ENCODE measurements at places on chromosomes 2 and 18.
A peak's percentile ranks its signal among the peaks of the same experiment; 100 is the strongest.

DNA sequence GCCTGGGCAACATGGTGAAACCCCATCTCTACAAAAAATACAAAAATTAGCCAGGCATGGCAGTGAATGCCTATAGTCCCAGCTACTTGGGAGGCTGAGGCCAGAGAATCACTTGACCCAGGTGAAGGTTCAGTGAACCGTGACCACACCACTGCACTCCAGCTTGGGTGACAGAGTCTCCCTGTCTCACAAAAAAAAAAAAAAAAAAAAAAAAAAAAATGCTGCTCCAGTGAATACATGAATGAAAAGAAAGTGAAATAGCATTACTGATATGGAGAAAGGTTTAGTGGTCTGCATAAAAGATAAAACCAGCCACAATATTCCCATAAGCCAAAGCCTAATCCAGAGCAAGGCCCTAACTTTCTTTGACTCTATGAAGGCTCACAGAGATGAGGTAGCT is 44.5 kb downstream of the METTL8 start:
- DNase-seq = no peak

GRCh38 chr18:57428221-57429150 is 6.7 kb upstream of the ONECUT2 start:
- no peak for DNase-seq

DNA sequence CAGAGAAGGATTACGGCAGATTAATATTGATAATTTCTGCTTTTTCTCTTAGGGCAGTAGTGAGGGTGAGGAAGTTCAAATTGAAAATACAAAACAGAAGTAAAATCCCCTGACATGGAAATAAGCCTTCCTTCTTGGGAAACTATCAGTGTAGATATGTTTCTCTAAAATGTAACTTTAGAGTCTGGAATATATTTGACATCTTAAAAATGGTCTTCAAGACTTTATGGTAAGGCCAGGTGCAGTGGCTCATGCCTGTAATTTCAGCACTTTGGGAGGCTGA is 33.0 kb downstream of the INPP5D start:
- no peak for DNase-seq

DNA sequence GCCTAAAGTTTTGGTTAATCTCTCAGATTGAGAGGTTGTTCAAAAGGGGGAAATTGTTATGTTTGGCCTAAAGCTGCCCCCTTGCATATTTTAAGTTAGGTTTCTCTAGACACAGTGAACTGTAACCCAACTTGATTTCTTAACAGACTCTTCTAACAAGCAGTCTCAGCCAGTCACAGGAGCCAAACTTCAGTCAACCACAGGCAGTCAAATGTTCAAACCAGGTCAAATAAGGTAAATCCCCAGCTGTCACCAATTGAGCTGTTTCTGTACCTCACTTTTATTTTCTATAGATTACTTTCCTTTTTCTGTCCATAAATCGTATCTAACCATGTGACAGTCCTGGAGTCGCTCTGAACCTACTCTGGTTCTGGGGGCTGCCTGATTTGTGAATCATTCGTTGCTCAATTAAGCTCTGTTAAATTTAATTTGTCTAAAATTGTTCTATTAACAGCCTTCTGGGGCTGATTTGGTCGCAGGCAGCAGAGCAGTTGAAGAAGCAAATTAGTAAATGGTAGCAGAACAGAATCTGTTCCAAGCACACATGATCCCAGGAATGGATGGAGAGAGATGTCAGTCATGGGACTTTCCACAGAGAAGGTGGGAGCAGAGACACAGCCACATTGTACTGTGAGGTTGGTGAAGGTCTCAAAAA is 16.4 kb upstream of the NFU1 start:
- DNase-seq = no peak

DNA sequence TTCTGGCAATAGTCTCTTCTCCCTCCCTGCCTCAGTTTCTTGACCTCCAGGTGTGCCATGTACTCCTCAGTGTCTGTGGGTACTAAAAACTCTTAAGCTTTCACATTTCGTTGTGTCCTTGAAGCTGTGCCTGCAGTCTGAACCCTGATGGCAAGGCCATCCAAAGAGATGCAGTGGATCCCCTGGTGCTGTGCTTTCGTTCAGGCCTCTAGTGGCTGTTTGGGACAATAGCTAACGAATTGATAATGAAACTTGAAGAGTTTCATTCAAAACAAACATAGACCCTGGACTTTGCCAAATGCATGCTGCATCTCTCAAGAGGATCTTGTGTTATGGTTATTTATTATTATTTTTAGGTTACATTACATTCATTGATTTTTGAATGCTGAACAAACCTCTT is 523.1 kb upstream of the FSIP2 start:
- no peak for DNase-seq

DNA sequence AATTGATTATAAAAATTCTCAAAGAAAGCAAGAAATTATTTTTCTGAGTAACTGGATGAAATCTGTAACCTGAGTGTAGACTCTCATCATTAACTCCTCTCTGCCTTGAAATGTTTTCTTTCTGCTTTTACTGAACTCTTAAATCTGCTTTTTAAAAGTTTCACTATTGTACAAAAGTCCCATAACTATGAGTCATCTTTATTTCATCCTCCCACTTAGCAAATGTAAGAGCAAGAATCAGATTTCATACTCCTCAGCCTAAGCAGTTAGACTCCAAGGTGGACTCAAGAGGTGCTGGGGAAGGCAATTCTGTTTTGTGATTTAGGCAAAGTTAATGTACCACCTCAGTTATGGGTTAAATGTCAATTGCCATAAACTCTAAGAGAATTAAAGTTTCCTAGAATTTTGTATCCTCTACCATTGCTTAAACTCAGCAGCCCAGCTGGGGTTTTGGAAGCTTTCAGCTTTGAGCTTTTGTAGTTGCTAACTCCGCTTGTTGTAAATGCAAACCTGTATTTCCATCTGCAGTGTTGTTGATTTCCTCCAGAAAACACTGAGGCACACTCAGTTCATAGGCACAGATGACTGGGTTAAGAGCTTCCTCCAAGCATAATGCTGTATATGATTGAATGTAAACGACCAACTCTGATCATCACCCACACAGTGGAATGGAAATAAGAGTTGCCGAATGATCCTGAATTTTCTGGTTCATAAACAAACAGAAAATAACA is 268.8 kb downstream of the ARHGAP15 start:
- no peak for DNase-seq

- no peak for DNase-seq
These were observed 59.6 kb downstream of the TPGS2 start for GRCh38 chr18:36769172-36769571.

DNA sequence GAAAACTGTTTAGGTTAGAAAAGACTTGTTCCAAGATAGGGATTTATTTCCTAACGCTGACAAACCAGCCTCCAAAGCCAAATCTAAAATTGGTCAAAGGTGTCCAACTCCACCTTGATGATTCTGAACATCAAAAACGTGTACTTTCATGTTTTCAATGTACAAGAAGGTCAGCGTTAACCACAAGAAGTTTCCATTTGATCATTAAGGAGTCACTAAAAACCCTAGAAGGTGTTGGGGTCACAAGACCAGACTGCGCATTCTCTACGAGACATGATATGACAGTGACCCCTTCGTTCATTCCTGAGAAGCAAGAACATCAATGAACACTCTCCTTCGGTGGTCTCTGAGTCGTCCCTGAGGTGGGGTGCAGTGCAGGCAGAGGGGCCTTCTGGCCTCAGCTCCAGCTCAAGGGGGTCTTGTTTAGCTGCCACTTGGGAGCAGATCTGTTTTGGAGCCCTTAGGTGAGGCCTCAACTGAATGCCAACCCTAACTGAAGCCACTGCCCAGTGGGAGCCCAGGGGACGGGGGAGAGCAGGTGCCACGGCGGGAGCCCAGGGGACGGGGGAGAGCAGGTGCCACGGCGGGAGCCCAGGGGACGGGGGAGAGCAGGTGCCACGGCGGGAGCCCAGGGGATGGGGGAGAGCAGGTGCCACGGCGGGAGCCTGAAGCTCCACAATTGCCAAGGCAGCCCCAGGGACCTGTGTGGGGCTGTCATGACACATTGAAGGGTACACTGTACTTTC is 55.2 kb downstream of the PARD6G start:
- no peak for DNase-seq

DNA sequence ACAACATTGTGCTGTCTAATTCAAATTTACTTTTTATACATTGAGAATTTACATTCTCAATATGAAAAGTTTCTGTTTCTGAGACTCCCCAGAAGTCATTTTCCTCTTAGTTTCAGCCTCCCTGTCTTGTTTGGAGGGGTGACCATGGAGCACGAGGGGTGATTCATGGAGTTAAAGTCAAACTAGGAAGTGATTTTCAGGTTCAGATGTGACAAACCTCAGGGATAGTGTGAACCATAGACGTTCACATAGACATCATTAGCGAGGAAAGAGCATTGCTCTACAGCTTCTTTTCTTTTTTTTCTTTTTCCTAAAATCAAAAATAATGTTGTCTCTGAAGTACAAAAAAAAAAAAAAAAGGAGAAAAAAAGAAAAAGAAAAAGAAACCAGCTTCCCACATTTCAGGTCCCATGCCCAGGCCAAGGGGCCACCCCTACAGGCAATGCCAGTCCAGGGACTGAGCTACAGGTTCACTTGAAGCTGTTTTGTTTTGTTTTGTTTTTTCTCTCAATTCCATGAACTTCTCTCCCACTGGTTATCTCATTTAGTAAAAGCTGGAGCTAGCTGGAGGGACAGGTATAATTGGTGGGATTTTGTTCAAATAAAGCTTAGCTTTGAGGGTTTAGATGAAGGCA is 18.1 kb upstream of the LCLAT1 start:
- DNase-seq = no peak

- DNase-seq = peak; percentile 37
These were observed 173.8 kb downstream of the ICOS start for GRCh38 chr2:204110338-204110741.

DNA sequence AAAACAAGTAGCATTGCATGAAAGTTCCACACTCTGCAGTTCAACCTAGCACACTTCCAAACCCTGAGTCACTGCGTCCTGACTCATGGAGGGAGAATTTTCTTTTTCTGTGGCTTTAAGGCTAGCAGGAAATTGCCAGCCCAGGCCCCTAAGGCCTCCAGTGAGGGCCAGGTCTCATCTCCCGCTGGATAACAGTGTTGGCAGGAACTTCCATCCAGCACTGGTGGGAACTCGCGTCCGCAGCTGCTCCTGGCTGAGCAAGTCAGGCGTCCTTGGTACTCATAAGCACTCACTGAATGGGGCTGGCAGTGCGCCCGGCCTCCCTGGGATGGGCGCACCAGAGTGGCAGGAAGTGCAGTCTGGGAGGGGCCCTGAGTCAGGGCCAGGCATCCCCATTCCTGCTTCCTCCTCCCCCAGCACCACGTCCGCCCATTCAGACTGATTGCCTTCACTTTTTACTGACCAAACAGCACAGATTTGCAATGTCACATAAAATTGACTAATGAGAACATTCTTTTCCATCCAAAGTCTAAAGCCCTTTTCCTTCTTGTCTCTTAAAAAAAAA is 14.3 kb downstream of the MALL start:
- no peak for DNase-seq

GRCh38 chr2:30522421-30522820 is 75.4 kb downstream of the LCLAT1 start:
- DNase-seq = no peak

GRCh38 chr2:25420820-25421237 is 79.1 kb upstream of the DNMT3A start:
- no peak for DNase-seq

GRCh38 chr18:32259553-32259952 is 69.7 kb downstream of the MEP1B start:
- no peak for DNase-seq

DNA sequence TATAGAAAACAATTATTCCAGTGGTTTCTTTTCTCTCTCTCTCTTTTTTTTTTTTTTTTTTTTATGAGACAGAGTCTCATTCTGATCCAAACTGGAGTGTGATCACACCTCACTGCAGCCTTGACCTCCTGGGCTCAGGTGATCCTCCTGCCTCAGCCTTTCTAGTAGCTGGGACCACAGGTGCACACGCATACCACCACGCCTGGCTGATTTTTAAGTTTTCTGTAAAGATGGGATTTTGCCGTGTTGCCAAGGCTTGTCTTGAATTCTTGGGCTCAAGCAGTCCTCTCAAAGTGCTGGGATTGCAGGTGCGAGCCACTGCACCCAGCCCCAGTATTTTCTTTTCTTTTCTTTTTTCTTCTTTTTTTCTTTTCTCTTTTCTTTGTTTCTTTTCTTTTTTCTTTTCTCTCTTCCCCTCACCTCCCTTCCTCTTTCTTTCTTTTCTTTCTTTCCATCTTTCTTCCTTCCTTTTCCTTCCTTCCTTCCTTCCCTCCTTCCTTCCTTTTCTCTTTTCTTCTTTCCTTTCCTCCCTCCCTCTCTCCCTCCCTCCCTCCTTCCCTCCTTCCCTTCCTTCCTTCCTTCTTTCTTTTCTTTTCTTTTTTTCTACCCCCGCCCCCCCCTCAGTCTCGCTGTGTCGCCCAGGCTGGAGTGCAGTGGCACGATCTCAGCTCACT is 76.9 kb downstream of the ZNF532 start:
- no peak for DNase-seq

- DNase-seq = no peak
These were observed 232.8 kb upstream of the ATP5MC3 start for GRCh38 chr2:175414191-175414881.

DNA sequence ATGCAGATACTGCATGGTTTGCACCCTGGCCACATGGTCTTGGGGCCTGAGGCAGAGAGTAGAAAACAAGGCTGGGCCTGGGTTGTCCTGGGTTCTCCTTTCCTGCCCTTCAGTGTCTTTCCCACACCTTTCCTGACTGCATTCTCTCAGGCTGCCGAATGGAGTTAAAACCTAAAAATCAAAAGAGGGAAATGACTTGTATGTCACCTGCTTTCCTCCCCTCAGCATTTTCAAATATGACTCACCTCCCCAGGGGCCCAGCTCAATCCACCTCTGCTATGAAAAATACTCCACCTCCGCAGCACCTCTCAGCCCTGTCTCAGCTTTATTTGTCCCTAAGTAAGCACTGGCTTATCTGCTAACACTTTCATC is 457.8 kb upstream of the MEX3C start:
- DNase-seq = no peak

- no peak for DNase-seq
These were observed 427 bp downstream of the RBKS start for GRCh38 chr2:27889774-27890145.

DNA sequence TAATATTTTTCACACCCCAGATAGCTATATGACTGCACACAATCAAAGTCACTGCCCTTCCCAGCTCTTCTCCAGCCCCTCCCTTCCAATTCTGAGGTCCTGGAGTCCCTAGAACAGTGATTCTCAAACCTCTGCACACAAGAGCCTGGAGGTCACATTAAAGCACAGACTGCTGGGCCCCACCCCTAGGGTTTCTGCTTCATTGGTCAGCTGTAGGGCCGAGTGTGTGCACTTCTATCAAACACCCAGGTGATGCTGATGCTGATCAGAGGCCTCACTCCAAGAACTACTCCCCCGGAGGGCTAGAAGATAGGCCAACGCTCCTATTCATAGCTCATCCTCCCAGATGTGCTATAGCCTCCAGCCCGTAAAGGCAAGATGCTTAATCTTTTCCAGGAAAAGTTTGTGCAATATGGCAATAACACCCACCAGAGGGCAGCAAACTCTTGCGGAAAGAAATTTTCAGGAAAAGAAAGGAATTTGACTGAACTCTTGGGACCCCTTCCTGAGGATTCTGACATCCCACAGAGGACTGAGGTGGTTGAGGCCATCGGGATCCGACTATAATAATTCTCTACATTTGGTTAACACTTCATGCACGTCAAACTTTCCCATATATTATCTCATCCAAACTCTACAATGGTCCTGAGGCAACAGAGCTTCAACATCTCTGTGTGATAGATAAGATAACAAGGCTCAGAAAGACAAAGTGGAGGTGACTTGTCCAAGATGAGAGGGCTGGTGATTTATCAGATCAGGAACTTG is 194.2 kb upstream of the PKDCC start:
- DNase-seq = no peak
